ENCODE measurements at places on chromosomes 11 and 22.

- no peak for DNase-seq
Measured at GRCh38 chr11:67368621-67369020, 4.8 kb downstream of the CLCF1 start.

GRCh38 chr11:12377106-12377823 is at the start of gene PARVA:
Gene PARVA, plus strand, starts transcription at chr11:12377571. Its CDS starts 77 bp downstream, at chr11:12377648.
- no peak for DNase-seq

GRCh38 chr11:65920372-65920802 is 1.2 kb downstream of the DRAP1 start:
- no peak for DNase-seq

DNA sequence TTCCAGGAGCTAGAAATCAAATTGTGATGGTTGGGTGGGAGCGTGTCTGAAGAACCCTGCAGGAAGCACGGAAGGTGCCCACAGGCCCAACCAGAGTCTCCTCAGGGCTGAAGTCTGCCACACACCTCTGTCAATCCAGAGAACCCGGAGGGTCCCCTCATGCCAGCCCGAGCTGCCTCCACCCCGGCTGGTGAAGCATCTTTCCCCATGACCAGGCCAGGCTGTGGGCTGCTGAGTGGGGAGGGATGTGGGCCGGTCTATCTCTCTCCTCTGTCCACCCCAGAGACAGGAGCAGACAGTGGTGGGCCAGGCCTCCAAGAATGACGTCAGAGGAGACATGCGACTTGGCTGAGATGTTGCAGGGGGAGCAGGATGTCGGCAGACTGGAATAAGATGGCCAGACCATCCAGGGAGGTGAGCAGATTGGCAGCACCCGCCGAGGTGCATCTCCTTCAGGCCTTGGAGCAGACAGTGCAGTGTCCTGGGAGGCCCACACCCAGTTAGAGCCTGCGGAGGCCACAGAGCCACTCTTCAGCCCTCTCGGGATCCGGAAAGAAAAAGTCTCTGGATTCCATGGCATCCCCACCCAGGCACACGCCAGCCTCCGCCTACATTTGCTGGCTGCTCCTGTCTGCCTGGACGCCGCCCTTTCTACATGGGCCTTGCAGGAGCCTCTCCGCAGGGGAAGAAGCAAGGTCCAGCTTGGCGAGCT is 1524.9 kb downstream of the BRD1 start:
- no peak for DNase-seq

DNA sequence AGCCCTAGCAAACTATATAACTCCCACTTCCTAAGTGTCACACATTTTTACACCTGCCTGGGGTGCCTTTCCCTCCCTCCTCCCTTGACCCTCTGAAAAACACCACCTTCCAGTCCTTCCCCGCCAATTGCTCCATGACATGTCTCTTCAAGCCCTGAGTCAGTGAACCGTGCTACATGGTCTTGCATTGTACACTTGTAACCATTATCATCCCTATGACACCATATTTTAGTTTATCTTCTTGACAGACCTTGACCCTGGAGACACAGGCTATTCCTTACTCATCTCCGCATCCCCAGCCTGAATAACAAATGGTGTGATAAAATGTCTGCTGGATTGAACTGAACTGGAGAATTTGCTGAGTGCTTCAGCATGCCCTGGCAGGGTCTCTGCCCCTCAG is 36.9 kb downstream of the TNKS1BP1 start:
- DNase-seq = no peak

DNA sequence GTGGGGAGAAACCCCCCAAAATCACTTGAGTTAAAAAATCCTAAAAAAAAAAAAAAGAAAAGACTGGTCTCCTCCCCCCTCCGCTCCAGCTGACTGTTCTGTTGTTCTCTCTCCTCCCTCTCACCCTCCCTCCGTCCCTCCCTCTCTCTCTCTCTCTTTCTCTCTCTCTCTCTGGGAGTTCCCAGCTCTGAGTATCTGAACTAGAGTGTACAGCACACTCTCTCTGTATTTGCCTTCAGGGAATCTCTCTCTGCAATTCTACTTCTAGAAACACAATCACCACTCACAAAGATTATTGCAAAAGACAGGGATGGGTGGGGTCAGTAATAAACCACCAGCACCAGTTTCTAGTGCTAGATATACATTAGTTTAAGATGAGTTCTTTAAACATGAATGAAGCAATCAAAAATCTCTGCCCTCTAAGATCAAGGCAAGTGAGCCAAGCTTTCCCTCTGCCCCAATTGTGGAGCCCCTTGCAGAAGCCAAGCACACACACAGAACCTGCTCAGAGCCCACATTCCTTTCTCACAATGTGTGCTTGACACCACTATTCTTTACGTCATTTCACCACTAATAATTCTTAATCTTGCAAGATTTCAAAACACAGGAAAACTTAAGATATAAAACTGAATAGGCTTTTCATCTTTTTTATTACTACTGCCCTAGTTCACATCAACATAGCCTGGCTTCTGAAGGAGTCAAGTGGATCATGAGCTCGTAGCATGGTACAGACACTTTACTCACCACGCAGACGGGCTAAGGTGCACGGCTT is 133.5 kb downstream of the RBFOX2 start:
- DNase-seq = no peak

DNA sequence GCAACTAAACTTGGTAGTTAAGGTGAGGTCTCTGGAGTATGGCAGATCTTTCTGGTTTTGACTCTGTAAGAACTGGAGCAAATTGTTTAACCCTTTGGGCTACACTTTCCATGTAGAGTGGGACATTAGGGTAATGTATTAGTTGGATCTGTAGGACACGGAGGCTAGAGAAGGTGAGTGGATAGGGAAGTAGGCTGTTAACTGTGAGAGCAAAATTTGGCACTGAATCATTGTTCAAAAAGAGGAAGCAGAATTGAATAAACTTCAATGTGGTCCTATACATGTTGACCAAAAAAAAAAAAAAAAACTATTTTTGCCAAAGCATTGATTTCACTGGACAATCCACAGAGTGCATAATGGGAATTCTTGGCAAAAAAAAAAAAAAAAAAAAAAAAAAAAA is 370.2 kb upstream of the CHORDC1 start:
- no peak for DNase-seq

DNA sequence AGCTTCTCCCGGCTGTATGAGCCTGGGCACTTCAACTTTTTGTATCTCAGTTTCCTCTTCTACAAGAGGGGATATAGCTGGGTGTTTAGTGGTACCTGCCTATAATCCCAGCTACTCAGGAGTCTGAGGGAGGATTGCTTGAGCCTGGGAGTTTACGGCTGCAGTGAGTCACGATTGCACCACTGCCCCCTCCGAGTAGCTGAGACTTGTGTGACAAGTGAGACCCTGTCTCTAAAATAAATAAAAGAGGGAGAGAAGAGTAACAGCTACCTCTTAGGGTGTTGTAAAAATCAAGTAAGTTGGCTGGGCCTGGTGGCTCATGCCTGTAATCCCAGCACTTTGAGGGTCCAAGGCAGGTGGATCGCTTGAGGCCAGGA is 10.0 kb upstream of the CATSPER1 start:
- no peak for DNase-seq

DNA sequence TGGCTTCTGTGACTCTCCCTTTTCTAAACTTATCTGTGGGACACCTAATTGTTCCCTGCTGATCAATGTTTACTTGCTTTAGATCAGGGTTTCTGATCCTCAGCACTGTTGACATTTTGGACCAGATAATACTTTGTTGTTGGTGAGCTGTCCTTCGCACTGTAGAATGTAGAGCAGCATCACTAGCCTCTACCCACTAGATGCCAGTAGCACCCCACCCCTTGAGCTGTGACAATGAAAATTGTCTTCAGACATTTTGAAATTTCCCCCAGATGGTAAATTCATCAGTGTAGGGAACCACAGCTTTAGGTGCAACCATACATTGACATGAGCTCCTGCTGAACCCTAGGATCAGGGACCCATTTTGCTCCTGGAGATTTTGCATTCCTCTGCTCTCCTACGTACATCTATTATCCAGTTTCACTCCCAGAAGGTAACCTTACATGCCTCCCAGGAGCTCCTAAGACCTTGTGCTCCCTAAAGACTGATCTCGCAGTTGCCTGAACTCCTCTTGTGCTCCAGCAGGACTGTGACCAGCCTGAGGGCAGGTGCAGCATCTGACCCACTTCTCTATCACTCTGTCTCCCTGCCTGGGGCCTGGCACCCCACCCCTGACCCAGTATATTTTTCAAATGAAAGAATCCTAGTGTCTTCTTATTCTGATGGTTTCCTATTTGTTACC is 107.8 kb downstream of the FAR1 start:
- no peak for DNase-seq

- no peak for DNase-seq
Measured at GRCh38 chr11:86625544-86625943, 46.9 kb downstream of the ME3 start.

GRCh38 chr11:112777283-112777751 is 183.9 kb upstream of the NCAM1 start:
- DNase-seq = no peak

- no peak for DNase-seq
Measured at GRCh38 chr11:944711-945470, 19.2 kb downstream of the AP2A2 start.
